ENCODE measurements at places on chromosomes 2 and 18.

DNA sequence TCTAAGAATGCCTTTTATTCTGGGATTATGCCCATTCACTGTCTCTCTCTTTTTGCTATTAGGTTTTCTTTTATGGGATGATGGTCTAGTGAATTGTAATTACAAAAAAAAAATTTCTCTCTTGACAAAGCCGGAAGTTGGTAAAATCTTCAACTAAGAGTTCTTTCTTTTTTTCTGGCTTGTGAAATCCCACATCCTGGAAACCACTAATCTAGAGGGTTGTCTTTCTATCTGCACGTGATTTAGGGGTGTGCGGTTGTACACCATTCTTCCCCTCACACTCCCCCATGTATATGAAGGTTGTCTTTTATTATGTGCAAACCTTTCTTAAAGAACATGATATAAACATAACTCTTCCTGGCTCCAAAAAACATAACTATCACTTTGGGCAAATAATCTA lies 52.0 kb downstream of the GATA6 start:
- DNase-seq = no peak

DNA sequence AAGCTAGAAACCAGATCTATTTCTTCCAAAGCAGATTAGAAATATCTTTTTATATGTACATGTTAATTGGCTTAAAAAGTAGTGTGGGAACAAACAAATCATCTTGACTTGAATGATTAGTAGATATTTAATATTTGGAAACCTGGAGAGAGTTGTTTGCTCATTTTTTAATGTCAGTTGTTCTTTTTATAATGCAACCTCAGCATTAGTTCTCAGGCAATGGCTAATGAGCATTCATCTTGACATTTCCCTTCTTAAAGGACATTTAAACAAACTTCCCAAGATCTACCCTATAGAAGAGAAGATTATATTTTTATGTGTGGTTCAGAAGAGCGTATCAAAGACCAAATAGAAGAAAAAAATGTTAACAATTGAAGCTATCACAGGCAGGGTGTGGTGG lies 334.0 kb downstream of the CTNNA2 start:
- no peak for DNase-seq

GRCh38 chr2:74554820-74555531 lies 456 bp downstream of the DOK1 start:
- peak; percentile 31 for DNase-seq

DNA sequence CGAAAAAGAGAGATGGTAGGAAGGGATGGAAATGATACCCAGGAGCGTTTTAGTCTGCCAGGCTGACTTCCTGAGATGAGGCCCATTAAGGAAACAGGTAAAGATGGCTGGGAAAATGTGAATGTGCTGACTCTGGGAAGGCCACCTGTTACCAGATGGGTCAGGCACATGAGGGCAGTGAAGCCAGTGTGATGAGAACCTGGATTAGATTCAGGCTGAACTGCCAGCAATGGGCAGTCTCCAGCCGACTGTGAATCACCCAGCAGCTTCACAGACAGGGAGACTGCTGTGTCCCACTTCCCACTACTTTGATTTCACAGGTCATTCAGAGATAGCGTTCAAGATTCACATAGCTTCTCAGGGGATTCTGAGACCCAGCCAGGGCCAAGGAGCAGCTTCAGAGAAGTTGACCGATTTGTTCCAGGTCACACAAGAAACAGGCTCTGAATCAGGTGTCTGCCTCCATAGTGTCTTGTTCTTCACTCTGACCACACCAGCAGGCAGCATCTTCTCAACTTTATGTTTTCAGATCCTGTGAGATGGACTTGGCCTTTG lies 26.4 kb downstream of the CAPN13 start:
- DNase-seq = no peak

- DNase-seq = no peak
Measured at GRCh38 chr2:134052173-134052572, 201.7 kb upstream of the MGAT5 start.

DNA sequence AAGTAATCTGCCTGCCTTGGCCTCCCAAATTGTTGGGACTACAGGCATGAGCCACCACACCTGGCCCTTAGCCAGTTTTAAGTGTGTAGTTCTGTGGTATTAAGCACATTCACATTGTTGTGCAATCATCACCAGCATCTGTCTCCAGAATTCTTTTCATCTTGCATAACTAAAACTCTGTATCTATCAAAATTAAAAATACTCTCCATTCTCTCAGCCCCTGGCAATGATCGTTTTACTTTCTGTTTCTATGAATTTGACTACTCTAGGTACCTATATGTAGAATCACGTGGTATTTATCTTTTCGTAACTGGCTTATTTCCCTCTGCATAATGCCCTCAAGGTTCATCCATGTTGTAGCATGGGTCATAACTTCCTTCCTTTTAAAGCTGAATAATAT lies 45.5 kb upstream of the CAVIN2 start:
- peak; percentile 84 for DNase-seq

DNA sequence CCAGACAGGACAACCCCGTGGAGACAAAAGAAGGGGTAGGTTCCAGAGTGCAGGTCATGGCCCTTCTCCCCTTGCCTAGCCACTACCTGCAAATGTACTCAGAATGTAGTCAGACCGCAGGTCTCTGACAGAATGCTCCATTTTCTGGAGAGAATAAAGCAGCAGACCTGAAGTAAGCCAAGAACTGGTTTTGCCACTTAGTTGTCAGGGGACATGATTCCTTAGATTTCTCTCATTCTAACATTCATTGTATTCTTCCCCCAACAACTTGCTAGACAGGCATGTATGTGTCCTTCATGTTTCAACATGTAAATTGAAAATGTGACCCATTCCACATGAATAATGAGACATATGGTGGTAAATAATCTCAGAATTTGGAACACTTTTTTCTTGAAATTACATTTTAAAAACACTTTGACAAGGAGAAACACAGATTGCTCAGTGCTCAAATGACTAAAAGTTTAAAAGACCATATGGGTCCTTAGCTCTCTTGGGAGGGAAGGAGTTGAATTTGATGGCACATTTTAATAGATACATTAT lies 142.4 kb downstream of the CCBE1 start:
- DNase-seq = no peak

DNA sequence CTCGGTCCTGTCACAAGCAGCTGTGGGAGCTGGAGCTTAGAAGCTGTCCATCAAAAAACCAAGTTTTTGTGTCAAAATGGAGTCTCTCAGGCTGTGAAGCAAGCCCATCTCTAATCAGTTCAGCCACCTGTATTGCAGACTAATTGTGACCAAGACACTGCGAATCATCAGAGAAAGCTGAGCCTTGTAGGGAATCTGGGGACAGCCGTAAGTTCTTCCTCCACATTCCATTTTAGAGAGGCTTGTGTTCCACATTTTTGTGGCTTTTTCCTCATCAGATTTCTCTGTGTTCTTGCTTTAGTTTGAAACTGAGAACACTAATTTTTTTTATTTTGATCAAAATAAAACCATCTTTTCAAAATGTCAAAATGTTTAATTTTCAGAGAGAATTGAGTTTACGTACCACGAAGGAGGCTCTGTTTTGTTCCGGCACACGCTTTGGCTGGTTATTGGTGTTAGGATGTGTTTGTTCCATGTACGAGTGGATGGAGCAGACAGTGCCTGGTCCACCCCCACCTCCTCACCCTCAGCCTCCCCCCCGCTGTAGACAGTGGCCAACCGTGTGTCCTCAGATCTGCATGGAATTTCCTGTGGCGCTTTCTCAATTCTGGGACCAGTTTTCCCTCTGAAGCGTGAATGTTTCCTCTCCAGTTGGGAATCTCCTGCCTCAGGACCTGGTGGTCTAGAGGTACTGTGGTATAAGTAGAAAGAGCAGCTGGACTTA lies 140.8 kb downstream of the AGAP1 start:
- peak; percentile 58 for DNase-seq

- no peak for DNase-seq
Measured at GRCh38 chr2:134718023-134718816, 580 bp downstream of the TMEM163 start.

DNA sequence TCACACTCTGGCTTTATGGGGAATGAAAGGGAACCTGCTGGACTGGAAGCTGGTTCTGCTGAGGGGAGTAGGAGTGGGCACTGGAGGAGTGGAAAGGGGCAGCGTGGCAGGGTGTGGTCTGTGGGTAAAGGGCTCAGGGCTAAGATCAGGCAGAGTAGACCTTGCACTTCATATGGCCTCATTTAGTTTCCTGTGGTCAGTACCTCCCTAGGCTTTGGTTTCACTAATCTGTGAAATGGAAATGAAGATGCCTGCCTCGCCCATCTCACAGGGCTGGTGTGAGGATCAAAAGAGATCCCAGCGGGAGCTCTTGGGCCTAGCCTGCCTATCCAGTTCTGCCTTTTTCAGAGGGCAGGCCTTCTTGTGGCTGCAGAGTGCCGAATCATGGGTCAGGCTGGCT lies 208.7 kb downstream of the LOXHD1 start:
- no peak for DNase-seq

DNA sequence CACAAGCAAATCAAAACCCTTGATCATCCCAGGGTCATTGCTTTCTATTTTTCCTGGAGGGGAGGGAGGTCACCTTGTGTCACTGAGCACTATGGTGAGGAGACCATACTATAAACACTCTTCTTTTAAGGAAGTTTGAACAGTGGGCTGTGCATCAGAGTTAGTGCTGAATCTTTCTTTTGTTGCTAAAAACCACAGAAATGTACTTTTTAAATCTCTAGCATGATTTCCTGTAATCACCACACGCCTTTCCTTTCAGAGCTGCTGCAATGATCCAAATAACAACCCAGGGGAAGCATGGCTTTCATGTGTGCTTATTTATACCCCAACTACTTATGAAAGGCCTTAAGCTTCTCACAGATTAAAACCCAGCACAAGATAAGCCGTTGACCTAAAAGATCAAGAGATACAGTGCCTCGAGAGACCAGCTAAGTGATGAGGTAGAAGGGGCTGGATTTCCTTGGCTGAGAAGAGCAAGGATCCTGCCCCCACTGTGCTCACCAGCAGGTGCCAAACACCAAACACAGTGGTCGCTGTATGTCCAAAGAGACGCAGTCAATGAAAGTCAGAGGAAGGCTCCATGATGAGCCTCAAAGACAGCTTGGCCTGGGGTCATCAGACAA lies 34.7 kb downstream of the TRABD2A start:
- DNase-seq = peak; percentile 28

- DNase-seq = no peak
Measured at GRCh38 chr2:152504618-152505017, 169.6 kb downstream of the FMNL2 start.

DNA sequence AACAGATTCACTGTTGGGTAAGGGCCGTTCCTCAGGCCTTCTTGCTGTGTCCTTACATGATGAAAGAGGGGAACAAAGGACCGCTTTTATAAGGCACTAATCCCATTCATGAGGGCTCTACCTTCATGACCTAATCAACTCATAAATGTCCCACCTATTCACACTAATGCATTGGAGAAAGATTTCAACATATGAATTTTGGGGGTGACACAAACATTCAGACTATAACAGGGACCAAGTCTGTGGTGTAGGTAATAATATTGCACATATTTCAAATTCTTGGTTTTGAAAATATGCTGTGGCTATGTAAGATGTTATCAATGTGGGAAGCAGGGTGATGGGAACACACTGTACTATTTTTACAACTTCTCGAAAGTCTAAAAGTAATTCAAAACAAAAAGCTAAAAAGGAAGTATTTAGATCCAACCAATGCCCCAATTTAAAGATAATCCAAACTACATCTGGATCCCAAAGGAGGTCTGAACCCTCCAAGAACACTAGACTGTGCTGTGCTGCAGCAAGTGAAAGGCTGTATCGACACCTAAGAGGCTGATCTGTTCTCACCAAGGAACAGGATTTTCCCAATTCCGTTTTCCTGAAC lies 82.4 kb upstream of the TGIF1 start:
- peak; percentile 40 for DNase-seq

- no peak for DNase-seq
Measured at GRCh38 chr2:9765611-9766531, 77.4 kb upstream of the TAF1B start.

DNA sequence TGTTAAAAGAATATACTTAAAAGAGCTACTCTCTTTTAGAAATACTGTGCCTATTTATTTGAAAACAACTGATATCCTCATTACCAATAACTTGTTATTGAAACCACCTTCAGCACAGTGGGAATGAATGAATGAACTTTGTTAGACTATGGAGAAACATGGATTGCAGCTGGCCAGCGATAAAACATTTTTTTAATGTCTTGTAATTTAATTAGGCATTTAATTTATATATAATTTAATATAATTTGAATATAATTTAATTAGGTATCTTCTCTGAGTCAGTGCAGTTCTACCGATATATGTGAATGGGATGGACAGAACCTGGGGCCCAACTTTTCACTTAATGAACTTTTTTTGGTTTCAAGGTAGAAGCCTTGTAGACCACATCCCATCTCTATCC lies 94.4 kb downstream of the KCTD18 start:
- DNase-seq = no peak

GRCh38 chr2:237307474-237307873 lies 106.5 kb downstream of the COL6A3 start:
- no peak for DNase-seq

- no peak for DNase-seq
Measured at GRCh38 chr18:24112874-24113615, 25.8 kb upstream of the CABYR start.

- DNase-seq = no peak
Measured at GRCh38 chr18:52850031-52850560, 510.1 kb downstream of the DCC start.

DNA sequence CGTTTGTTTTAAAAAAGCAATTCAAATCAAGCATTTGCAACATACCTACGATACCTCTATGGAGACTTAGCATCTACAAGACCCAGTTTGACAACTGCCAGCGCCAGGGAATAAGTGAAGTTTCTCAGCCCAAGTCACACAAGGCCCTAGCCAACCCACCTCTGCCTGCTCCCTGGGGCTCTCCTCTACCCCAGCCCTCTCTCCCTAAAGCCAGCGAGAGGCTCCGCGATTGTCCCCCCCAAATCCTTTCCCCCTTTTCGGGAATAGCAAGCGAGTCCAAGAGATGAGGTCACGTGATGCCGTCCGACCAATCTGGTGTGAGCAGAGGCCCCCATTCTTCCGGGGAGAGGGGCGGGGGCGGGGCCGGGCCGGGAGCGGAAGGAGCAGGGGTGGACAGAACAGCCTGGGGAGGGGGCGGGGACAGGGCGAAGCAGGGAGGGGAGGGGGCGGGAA lies 102.2 kb upstream of the RAB6C start:
- peak; percentile 51 for DNase-seq

- no peak for DNase-seq
Measured at GRCh38 chr2:127582863-127583861, 47.7 kb downstream of the MYO7B start.

DNA sequence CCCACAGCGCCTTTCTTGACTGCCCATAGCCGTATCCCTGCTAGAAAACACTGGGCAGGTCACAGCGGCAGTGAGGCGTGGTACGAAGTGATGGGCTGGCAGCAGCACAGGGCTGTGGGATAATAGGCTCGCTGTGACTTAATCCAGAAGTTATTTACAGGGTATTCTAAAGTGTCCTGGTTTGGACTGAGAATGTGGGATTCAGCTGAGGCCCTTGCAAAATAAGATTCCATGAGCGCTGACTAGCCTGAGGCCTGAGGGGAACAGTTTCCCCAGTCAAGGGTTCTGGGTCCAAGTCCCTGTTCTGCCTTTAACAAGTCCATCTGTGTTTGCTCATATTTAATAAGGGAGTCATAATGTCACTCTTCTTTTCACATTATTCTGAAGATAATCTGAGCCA lies 34.6 kb downstream of the SETBP1 start:
- peak; percentile 90 for DNase-seq

Data from fibroblast of gingiva (primary cell).